ENCODE measurements at places on chromosomes 13 and 19.

DNA sequence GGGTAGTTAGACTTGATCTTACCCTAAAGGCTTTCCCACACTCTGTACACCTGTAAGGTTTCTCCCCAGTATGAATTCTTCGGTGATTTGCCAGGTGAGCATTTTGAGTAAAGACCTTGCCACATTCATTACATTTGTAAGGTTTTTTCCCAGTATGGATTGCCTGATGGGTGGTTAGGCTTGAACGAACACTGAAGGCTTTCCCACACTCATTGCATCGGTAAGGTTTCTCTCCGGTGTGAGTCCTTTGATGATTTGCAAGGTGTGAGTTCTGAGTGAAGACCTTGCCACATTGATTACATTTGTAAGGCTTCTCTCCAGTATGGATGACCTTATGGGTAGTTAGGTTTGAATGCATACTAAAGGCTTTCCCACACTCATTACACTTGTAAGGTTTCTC is 23.7 kb downstream of the ERVV-2 start:
- DNase-seq = no peak

- DNase-seq = no peak
Measured at GRCh38 chr19:33553530-33554310, 32.1 kb upstream of the PEPD start.

GRCh38 chr19:16262618-16263017 is 62.0 kb upstream of the KLF2 start:
- DNase-seq = no peak

- DNase-seq = no peak
Measured at GRCh38 chr13:79448413-79448812, 32.5 kb upstream of the NDFIP2 start.

GRCh38 chr19:46471116-46471733 is at the start of gene PNMA8A:
PNMA8A (minus strand) TSS chr19:46471563; CDS start chr19:46471035, 528 bp downstream.
- DNase-seq = peak; percentile 72

GRCh38 chr19:13176345-13176744 is 26.1 kb downstream of the IER2 start:
- no peak for DNase-seq
